Stimulated activated CD4-positive, alpha-beta T cell treated with anti-CD3 and anti-CD28 coated beads, Interleukin-4, amount 100 ng/mL, for 1 hour (primary cell): ENCODE measurements at places on chromosomes 3 and 15.

DNA sequence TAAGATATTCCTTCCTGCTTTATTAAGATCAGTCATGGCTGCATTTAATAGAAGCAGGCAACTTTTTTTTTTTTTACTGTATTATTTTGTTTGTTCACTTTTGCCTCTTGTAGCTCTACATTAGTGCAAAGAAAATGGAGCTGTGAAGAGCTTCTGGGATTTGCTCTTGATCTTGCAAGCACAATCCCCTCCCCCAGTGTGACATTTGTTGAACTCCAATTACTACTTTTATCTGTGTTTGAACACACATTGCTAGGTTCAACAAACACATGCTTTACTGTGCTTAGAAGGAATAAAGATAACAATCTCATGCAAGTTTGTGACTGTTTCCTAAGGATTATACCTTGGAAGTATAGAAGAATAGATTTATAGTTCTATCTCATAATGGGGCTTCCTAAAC is 648.8 kb downstream of the NLGN1 start:
- DNase-seq, result no peak

GRCh38 chr3:197942956-197943556 is 6.9 kb upstream of the RPL35A start:
- DNase-seq, result no peak

DNA sequence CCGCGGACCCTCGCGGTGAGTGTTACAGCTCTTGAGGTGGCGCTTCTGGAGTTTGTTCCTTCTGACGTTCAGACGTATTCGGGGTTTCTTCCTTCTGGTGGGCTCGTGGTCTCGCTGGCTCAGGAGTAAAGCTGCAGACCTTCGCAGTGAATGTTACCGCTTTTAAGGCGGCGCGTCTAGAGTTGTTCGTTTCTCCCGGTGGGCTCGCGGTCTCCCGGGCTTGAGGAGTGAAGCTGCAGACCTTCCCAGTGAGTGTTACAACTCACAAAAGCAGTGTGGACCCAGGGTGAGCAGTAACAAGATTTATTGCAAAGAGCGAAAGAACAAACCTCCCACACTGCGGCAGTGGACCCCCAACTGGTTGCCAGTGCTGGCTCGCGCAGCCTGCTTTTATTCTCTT is 177.1 kb downstream of the UACA start:
- no peak for DNase-seq

DNA sequence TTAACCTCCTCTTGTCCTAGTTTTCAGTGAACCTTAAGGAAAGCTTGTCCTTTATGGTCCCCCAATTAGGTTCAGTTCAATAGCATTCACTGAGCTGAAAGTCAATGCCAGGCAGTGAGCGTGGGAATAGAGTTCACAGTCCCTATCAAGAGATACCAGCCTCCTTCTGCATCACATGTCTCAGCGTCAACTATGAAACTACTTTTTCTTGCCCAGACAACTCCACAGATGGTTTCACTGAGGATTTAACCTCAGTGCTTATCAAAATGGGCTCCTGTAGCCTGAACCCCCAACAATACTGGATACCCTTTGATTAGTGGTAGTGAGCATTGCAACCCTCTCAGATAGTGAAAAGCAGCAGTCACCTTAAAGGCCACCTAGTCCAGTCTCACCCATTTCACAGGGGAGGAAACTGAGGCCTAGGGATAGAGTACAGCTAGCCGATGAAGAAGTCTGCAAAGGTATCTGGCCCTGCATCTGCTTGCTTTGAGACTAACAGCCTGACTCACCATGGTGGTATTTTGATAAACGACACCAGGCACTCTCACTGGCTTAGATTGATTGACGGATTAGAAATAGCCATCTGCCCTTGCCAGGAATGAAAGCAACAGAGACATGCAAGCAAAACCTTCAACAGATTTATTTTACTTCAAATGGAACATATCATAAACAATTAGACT is 1.6 kb upstream of the UBA3 start:
- DNase-seq, result no peak

DNA sequence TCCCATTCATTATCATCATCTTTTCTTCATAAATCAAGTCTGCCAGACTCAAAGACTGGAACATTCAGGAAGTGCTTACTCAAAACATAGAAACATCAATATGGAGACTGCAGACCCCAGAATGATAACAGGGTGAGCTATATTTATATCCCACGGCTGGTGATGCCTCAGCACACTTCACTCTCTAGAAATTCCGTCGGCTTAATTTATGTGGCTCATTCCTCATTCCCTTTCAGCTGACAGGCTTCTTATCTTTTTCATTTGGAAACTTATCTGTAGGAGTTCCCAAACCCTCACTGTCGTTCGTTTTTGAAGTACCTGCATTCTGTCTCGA is 45.5 kb downstream of the RFTN1 start:
- no peak for DNase-seq

GRCh38 chr3:166799-167198 is 29.8 kb upstream of the CHL1 start:
- DNase-seq, result no peak

DNA sequence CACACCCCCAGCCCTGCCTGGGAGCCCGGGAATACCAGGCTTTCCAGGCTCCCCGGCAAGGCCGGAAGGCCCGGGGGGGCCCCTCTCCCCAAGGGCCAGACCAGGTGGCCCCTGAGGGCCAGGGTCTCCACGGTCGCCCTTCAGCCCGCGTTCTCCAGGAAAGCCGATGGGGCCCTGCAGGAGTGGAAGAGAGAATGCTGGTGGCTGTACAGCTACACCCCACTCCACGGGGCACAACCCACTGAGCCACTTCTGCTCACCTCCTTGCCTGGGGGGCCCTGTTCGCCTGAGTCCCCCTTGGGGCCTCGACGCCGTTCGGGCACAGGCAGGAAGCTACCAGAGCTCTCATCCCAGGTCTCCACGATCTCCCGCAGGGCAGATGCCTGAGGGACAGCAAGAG is 11.8 kb upstream of the UCN2 start:
- DNase-seq, result no peak

- DNase-seq, result no peak
These were observed 265.0 kb downstream of the OPA1 start for GRCh38 chr3:193857996-193858395.

DNA sequence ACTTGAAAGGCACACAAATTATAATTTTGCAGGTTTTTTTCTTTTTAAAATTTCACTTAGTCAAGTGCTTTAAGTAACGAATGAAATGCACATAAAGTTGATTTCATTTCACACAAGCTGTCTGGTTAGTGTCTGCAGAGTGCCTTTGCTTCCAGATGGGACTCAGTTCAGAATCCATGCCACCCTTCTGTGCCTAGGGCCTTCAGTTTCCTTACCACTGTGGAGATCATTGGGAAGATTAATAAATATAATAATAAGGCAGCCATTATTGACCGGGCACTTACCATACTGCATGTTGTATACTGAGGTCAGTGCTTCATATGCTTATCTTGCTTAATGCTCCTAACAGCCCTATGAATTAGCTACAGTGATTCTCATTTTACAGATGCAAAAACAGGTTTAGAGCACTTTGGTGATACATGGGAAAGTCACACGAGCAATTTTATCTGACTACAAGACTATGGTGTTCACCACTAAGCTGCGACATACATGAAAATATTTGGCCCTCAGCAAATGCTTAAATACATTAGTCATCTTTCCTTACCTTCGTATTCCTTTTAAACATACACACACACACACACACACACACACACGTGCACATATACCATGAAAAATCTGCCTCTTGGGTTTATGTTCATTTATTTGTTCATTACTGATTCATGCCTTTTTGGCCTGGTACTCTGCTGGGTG is 3.1 kb downstream of the NMNAT3 start:
- no peak for DNase-seq

GRCh38 chr15:28944286-28944685 is 58.5 kb downstream of the APBA2 start:
- DNase-seq, result no peak

GRCh38 chr3:132380920-132381319 is 36.4 kb upstream of the DNAJC13 start:
- DNase-seq, result no peak

DNA sequence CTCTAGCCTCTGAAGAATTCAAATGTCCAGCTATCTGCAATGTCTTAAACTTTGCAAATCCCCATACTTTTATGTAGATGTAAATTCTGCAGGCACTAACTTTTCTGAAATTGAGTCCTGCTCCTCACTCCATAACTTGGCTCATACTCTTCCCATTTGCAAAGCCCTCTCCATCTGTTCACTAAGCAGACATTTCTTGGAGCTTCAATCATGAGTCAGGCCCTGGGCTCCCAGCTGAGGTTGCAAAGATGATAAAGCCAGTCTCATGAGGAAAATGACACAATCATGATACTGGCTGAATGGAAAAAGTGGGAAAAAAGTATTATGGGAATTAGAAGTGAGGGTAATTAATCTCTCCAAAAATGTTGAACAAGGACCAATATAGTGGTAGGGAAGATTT is 507.6 kb downstream of the NR2F2 start:
- no peak for DNase-seq

- no peak for DNase-seq
These were observed 8.0 kb downstream of the SLC6A1 start for GRCh38 chr3:11000528-11000927.

GRCh38 chr15:31557899-31558298 is 231.3 kb downstream of the KLF13 start:
- no peak for DNase-seq
